ENCODE measurements at places on chromosomes 3 and 15.

- DNase-seq, result no peak
Measured at GRCh38 chr3:51605938-51606337, 65.1 kb upstream of the TEX264 start.

- no peak for DNase-seq
Measured at GRCh38 chr3:102544741-102545140, 109.9 kb downstream of the ZPLD1 start.

- no peak for DNase-seq
Measured at GRCh38 chr3:39343076-39343717, 13.7 kb downstream of the CCR8 start.

DNA sequence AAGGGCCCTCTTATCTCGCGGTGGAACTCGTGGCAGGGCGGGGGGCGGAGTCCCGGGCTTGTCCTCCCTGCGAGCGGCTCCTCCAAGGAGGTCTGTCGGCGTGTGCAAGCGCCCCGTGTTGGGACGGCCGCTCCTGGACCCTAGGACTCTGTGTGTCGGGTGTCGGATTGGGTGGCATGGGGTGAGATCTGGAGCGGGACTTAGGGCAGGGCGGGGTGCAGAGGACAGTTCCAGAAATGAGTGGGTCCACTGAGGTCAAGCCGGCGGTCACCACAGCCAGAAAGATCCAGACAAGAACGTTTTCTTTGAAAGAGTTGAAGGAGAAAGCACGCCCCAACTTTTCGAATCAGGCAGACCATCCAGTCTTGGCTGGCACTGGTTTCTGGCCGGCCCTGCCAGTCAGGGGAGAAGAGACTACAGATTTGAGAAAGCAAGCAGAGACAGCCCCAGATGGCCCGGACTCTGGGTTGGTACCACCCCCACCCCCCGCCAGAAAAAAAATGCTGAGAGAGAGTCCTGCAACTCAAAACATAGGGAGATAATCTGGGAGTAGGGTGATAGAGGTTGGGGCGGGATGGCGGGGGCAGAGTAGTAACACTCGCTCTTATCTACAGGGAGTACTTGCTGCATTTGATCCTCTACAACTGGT is 784 bp upstream of the CISH start:
- DNase-seq, result no peak

- no peak for DNase-seq
Measured at GRCh38 chr3:28940530-28940929, 340.3 kb upstream of the RBMS3 start.

DNA sequence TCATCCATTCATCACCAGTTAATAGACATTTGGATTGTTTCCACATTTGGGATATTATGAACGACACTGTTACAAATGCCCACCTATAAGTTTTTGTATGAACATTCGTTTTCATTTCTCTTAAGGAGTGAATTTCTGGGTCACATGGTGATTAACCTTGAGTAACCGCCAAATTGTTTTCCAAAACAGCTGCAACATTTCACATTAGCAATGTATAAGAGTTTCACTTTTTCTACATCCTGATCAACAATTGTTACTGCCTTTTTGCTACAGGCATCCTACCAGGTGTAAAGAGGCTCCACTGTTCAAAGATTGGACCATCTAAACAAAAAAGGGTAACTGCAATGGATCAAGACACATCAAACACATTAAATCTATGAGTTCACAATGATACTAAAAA is 52.0 kb downstream of the CPEB1 start:
- no peak for DNase-seq

DNA sequence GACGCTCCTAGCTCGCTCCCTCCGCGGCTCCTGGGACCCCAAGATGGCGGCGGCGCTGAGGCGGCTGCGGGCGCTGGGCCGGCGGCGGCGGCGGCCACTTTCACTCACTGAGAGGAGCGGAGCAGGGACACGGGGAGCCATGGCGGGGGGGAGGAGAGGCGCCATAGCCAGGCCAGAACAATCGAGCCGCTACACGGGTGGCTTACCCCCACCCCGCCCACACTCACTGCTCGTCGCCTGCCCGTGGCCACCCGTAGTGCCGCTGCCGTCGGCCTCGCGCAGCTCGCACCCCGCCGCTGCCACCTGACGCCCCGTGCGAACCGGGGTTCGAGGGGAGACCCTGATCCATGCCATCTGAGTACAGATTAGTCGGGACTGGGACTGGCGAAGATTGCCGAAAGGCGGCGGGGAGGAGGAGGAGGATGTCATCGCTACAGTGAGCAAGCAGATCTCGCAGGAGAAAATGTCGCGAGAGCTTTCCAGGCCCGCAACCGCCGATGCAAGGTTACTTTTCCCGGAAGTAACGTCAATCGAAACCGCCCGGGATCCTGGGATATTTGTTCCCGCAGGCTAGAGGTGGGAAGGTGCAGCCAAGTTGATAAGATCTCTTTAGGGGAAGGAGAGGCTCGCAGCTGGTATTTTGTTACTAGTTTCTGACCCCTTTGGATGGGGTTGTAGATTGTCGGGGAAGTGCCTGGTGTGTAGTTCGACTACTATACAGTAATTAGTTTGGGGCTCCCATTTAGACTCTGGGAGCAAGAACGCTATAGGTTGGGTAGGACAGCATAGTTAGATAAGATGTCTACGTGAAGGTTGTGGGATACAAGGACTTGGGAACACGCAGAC is at the start of gene INO80:
Gene INO80 (minus strand): TSS at position 165 of the 846 bp plus-strand sequence. CDS start 19,970 bp downstream, outside the sequence.
- DNase-seq, result peak; percentile 94

DNA sequence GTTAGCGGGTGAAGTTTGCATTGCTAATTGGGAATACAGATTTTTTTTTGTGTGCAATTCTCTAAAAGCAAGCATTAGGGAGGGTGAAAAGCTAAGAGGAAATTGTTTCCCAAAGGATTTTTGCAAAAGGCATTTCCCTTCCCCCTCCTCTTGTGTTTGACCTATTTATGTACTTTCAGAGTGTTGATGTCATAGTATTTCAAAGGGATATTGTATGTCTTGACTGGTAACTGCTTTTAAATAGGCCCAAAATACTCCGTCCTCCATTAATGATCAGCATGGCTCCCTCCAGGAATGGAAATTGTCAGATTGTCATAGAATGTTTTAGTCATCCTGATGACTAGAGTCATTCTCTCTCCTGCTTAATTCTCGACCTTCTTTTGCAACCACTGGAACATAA is 32.4 kb downstream of the TRIM71 start:
- DNase-seq, result no peak

- DNase-seq, result no peak
Measured at GRCh38 chr3:46184469-46184868, 23.6 kb downstream of the CCR1 start.

DNA sequence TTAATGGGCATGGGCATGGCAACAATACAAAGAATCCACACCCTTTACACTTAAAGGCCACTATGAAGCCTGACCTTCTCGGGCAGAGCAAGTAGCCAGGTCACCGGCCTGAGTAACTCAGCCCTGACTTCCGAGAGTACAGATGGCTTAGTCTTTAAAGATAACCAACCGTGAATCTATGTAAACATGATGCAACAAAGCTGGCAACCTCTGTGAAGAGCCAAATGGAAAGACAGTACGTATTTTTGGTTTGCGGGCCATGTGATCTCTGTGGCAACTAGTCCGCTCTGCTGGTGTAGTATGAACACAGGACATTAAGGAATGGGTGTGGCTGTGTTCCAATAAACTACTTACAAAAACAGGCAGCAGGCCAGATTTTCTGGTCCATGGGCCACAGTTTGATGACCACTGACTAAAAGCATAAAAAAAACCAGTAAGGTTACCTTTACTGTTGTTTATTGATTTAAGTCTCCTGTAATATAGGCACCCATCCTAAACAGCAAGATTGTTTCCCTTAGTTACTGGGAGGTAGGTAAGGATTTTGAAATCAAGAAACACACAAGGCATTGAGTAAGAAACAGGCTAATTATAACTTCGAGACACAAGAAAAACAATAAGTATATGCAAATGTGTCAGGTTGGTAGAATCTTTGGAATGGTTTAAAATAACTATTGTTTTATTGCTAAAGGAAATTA is 14.5 kb downstream of the RIOX2 start:
- no peak for DNase-seq

DNA sequence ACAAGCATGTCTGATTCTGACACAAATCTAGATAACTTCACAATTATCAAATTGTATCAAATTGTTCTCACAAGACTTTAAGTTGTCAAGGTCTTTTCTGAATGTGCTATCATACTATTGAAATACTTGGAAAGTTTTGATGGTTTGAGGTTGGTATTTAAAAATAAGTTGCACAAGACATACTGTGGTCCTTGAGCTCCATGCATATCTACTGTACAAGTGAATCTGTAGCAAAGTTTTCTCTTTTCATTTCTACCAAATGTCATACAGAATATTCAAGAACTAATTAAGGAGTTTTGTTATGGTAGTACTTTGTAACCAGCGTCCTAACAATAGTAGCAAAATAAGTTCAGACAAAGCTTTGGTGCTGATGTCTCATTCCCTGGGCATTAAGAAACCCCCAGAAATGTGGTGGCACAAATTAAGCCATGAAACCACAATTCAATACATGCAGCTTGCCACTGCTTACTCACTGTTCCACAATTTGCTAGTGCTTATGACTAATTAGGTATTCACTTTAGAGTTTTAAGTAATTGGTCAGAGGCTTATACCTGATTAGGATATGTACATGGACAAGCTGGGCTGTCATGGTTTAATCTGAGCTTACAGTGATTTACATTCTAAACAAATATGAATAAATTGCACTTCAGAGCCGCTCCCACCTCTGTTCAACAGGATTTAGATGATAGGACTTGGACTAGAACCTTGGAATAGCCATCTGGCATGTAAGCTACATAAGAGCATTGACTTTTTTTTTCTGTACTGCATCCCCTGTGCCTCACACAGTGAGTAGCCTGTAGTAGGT is 8.8 kb downstream of the TBC1D23 start:
- DNase-seq, result no peak

- no peak for DNase-seq
Measured at GRCh38 chr3:193548406-193548805, 6.3 kb downstream of the ATP13A4 start.

GRCh38 chr3:143163562-143164100 is 44.1 kb downstream of the CHST2 start:
- DNase-seq, result no peak

GRCh38 chr15:81146466-81146865 is 12.4 kb downstream of the CFAP161 start:
- no peak for DNase-seq

DNA sequence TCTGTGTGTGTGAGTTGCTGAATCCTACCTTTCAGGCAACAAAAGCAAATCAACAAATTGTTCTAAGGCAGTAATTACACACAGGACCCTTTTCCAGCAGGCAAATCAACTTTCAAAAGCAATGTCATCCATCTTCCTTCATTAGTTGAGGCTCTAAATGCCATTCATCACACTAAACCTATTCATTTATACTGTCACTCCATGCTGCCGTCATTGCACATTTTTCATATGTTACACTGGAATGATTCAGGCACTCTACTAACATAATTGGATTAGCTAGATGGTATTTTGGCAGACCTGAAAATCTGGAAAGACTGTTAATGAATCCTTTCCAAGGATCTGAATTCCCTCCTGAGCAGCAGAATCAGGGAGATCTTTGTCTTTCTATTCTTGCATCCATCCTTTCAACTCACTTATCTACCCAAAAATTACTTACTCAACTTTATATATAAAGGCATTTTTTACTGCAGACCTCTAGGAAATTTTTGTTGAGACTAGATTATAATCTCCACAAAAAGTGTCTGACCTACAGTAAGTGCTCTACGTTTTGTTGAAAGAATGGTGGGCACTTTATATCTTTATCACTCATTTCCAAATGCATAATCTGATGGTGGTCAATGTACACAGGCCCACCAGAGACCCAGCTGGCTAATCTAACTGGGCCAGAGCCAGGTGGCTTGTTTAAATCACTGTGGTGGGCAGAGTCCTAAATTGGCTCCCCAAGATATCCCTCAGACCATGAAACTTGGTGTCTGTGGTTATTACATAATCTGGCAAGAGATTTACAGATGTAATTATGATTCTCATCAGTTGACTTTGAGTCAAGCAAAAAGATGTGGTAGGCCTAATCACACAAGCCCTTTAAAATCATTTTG is 25.0 kb downstream of the MIX23 start:
- no peak for DNase-seq

DNA sequence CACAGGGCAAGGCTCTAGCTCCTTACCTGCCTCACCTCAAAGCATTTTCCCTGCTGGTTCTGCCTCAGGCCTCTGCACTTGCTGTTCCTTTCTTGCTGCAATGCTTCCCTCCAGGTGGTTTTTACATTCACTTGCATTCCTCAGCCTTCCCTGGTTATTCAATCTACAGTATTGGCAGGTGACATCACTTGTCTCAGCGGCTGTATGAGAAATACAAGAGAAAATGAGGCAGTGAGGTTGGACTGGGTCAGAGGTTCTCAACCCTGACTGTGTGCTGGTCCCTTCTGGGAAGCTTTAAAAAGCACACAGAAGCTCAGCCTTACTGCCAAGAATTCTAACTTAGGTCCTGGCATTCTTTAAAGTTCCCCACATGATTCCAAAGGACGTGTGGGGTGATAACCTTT is 26.7 kb downstream of the SIAH2 start:
- DNase-seq, result no peak

- DNase-seq, result no peak
Measured at GRCh38 chr15:58077427-58077826, 11.9 kb upstream of the ALDH1A2 start.
